ENCODE measurements at places on chromosomes 11 and 22.
A peak's percentile ranks its signal among the peaks of the same experiment; 100 is the strongest.

GRCh38 chr22:23121000-23121421, 20.8 kb downstream of the RSPH14 start:
- no peak overlapping the region for H3K27ac ChIP-seq
- H3K36me3 ChIP-seq = no peaks in the 10 kb centered on the region
- no peak for DNase-seq
- H3K27me3 ChIP-seq = no peaks in the 10 kb centered on the region

DNA sequence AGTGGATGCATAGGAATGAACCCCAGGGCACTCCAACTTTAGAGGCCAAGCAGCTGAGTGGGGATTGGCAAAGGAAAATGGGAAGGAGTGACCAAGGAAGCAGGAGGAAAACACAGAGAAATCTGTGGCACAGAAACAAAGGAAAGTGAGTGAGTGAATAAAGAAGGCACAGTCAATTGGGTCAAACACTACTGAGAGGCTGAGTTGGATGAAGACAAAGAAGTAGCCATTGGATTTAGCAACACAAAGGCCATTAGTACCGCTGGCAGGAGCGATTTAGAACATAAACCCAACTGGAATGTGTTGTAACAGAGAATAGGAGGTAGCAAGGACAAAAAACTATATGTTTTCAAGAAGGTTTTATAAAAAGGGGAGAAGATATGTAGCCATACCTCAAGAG, 6.6 kb upstream of the NXPE1 start:
- no peak for DNase-seq
- no peak overlapping the region for H3K27ac ChIP-seq
- H3K27me3 ChIP-seq = no peaks in the 10 kb centered on the region
- H3K4me1 ChIP-seq = no peaks in the 10 kb centered on the region
- no peak overlapping the region for H3K4me3 ChIP-seq
- no peaks in the 10 kb centered on the region for H3K36me3 ChIP-seq

- no peaks in the 10 kb centered on the region for H3K27me3 ChIP-seq
- H3K27ac ChIP-seq = no peak overlapping the region
- peaks cover 3% of the 10 kb centered on the region for H3K4me1 ChIP-seq
- no peak overlapping the region for H3K4me3 ChIP-seq
- no peaks in the 10 kb centered on the region for H3K36me3 ChIP-seq
Observed at GRCh38 chr11:87739766-87740165, 435.5 kb downstream of the RAB38 start.

DNA sequence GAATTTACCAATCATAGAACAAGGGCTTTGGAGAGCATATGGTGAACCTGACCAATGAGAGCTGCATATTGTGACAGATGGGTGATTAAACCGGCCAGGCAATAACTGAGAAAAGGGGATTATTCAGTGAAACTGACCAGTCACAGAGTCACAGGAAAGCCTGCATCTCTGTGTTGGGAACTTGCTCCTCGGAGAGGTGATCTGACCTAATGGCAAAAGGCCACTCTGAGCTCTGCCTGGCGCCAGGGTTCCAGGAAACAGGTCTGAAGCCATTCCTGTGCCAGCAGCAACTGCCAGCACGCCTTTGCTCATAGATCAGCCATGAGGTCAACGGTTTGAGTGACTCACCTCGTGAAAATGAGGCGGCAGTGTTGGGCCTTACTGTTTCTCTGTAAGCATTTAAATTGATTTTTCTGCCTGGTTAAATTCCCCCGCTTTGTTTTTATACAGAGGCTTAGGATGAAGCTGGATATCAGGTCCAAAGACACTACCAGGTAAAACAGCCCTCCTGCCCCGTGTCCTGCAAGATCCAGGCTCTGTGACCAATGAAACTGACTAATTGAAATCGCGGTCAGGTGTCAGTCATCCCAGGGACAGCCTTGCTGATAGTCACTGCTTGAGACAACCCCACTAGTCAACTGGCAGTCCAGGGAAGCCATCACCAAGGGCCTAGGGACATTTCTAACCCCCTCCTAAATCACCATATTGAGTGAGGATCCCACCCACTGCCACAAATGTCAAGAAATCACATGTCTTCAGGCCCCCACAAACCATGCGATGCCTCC, 35.8 kb upstream of the MYOD1 start:
- H3K27ac ChIP-seq = no peak overlapping the region
- H3K27me3 ChIP-seq = peaks cover 5% of the 10 kb centered on the region
- H3K4me3 ChIP-seq = no peak overlapping the region

- no peaks in the 10 kb centered on the region for H3K4me1 ChIP-seq
- DNase-seq = no peak
- no peak overlapping the region for H3K4me3 ChIP-seq
- H3K27ac ChIP-seq = no peak overlapping the region
Observed at GRCh38 chr11:57940044-57940756, 83.5 kb upstream of the OR9Q1 start.

DNA sequence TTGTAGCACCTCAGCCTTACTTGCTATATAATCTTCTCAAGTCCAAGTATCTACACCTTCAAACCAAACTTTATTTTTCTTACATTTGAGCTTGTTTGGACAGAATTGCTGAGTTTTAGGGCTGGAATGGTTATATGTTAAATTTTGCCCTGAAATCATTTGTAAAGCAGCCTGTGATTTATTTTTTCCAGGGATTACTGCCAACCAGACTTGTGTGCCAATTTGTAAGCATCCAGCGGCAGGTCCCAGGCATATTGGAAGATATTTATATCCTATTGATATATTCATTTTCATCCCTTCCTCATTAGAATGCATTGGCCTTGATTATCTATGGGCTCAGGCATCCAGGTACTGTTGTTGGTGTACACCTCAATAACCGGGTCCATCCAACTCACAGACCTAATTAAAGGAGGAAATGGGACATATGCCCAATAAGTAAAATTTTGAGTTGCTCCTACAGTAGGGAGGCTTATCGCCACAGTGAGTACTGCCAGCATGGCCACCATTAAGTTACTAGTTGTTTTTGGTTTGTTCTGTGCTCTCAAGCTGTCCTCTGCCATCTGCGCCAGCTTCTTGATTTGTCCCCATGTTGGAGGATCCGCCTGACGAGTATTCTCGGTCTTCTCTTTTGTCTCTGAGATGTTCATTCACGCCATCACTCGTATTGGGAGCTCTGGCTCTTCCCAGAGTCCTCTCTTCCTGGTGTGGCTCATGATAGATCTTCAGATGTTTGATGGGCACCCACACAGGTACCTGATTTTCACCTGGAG, 9.8 kb upstream of the DNAJB13 start:
- no peak for DNase-seq
- H3K36me3 ChIP-seq = no peaks in the 10 kb centered on the region
- no peaks in the 10 kb centered on the region for H3K4me1 ChIP-seq
- H3K27me3 ChIP-seq = no peaks in the 10 kb centered on the region
- H3K4me3 ChIP-seq = no peak overlapping the region

- H3K4me1 ChIP-seq = peaks cover 14% of the 10 kb centered on the region
- DNase-seq = no peak
- H3K27ac ChIP-seq = no peak overlapping the region
- no peaks in the 10 kb centered on the region for H3K27me3 ChIP-seq
- no peaks in the 10 kb centered on the region for H3K36me3 ChIP-seq
Observed at GRCh38 chr11:128824191-128825049, 42.7 kb downstream of the KCNJ1 start.

DNA sequence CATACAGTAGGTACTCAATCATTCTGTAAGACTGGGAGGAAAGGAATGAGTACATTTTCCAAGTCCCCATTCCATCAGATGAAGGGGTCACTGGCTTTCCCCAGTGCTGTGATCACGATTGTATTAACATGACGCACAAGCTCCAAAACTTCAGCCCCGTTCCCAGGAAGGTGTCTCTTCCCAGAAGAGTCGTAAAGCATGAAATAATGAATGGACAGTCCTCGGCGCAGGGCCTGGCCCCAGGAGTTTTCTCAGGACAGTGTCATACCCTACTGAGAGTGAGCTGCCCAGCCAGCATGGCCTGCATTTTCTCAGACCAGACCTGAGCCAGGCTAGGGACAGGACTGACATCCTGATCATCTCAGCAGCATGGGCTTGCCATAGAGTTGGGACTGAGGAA, 80.7 kb downstream of the PARVA start:
- H3K4me1 ChIP-seq = peaks cover 4% of the 10 kb centered on the region
- peak overlapping the region; percentile 58 for H3K27ac ChIP-seq
- H3K36me3 ChIP-seq = no peaks in the 10 kb centered on the region

GRCh38 chr11:100354736-100355135, 332.4 kb upstream of the ARHGAP42 start:
- DNase-seq = no peak
- no peaks in the 10 kb centered on the region for H3K27me3 ChIP-seq
- H3K36me3 ChIP-seq = no peaks in the 10 kb centered on the region
- no peak overlapping the region for H3K27ac ChIP-seq

- DNase-seq = no peak
- H3K27ac ChIP-seq = peak overlapping the region; percentile 55
- H3K36me3 ChIP-seq = no peaks in the 10 kb centered on the region
- H3K4me3 ChIP-seq = no peak overlapping the region
- H3K27me3 ChIP-seq = no peaks in the 10 kb centered on the region
- peaks cover 56% of the 10 kb centered on the region for H3K4me1 ChIP-seq
Observed at GRCh38 chr11:9701799-9702198, 37.9 kb downstream of the SWAP70 start.

DNA sequence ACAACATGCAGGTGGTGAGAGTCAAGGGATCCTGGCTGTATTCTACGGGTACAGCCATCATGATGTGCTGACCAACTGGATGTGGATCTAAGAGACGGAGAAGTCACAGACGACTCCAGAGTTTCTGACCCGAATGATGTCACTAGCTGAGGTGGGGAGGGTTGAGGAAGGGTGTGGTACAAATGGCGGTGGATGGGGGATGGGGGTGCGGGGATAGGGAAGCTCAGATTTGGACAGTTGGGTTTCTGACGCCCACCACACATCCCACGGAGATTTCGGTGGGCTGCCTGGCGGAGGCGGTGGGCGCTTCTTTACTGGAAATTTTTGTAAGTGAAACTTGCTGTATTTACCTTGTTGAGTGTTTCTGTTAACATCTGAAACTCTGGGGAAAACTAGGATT, 126.7 kb downstream of the OSBP2 start:
- peaks cover 9% of the 10 kb centered on the region for H3K4me1 ChIP-seq
- H3K27me3 ChIP-seq = no peaks in the 10 kb centered on the region
- no peak overlapping the region for H3K4me3 ChIP-seq
- no peak for DNase-seq

GRCh38 chr11:5522308-5522707, 5.8 kb upstream of the UBQLNL start:
- H3K4me3 ChIP-seq = no peak overlapping the region
- no peaks in the 10 kb centered on the region for H3K36me3 ChIP-seq
- no peak overlapping the region for H3K27ac ChIP-seq
- H3K4me1 ChIP-seq = no peaks in the 10 kb centered on the region
- DNase-seq = no peak
- no peaks in the 10 kb centered on the region for H3K27me3 ChIP-seq
